ENCODE measurements at places on chromosomes 13 and 19.

DNA sequence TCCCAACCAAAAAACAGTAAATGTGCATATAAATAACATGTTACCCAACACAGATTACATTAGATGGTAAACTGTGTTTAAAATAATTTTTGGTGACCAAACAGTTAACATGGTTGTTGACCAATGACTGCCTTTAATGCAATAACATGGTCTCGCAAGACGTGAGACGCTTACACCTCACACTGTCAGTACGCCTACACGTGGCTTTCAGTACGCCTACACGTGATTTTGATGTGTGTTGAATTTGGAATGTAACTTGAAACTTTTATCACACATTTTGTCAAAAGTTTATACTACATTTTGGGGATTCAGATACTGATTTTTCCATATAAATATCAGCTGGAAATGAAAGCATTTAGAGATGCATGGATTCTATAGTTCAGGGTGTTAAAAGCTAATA, 32.0 kb downstream of the SLC7A9 start:
- no peak for DNase-seq

GRCh38 chr13:29538652-29539040, 56.8 kb downstream of the SLC7A1 start:
- DNase-seq = no peak

- no peak for DNase-seq
These were observed 2.8 kb downstream of the NAXD start for GRCh38 chr13:110618167-110618566.

DNA sequence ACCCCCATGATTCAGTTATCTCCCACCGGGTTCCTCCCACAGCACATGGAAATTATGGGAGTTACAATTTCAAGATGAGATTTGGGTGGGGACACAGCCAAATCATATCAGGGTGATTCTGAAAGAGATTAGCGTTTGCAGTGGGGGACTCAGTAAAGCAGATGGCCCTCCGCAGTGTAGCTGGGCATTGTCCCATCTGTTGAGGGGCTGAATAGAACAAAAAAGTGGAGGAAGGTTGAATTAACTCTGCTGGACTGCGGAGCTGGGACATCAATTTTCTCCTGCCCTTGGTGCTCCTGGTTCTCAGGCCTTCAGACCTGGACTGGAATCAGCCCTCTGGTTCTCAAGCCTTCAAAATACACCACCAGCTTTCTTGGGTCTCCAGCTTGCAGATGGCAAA, 55.2 kb upstream of the CACNA1A start:
- no peak for DNase-seq

DNA sequence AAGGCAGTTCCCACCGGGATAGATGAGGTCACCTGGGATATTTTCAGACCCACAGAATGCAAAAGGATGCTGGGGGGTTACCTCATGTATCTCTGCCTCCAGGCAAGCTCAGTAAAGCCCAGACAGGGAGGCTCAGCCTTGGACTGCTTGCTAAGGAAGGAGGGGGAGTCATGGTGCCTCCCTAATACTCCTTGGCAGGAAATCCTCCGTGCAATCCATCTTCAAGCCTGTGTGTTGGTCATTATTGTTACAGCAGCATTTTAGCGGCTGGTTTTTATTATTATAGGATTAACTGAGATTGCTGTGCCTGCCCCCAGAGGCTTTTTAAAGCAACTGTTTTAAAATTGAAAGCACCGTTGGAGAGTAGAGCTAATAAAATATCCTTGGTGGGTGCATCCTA, 188.5 kb upstream of the UBL3 start:
- DNase-seq = no peak

- no peak for DNase-seq
These were observed 36.4 kb upstream of the IGFL1 start for GRCh38 chr19:46192992-46193650.

GRCh38 chr19:10190026-10190425, 4.7 kb downstream of the DNMT1 start:
- no peak for DNase-seq

- no peak for DNase-seq
These were observed 28.4 kb downstream of the ZNF844 start for GRCh38 chr19:12092956-12093355.

DNA sequence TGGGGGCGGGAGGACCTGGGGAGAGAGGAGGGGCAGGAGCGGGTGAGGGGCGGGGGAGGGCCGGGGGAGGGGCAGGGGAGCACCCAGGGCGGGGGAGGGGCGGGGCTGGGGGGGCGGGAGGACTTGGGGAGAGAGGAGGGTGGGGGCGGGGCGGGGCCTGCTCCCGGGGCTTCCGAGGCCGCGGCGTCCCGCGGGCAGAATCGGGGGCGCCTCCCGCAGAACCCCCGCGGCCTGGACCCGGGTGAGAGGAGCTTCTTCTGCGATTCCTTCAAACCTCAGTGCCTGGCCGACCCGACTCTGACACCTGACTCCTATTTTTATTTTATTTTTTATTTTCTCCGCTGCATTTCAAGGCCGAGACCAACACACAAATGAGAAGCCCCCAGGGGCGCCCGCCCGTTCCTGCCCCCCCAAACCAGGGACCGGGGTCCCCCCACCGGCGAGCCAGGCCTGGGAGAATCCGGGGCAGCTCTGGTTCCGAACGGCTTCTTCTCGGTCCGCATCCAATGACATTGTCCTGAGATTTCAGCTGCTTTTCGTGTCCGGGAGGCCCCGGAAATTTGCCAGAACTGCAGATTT, 470 bp upstream of the GRTP1 start:
- no peak for DNase-seq

GRCh38 chr13:32142115-32142514, 110.5 kb downstream of the FRY start:
- no peak for DNase-seq

GRCh38 chr13:106681536-106681935, 113.6 kb upstream of the ARGLU1 start:
- DNase-seq = no peak

DNA sequence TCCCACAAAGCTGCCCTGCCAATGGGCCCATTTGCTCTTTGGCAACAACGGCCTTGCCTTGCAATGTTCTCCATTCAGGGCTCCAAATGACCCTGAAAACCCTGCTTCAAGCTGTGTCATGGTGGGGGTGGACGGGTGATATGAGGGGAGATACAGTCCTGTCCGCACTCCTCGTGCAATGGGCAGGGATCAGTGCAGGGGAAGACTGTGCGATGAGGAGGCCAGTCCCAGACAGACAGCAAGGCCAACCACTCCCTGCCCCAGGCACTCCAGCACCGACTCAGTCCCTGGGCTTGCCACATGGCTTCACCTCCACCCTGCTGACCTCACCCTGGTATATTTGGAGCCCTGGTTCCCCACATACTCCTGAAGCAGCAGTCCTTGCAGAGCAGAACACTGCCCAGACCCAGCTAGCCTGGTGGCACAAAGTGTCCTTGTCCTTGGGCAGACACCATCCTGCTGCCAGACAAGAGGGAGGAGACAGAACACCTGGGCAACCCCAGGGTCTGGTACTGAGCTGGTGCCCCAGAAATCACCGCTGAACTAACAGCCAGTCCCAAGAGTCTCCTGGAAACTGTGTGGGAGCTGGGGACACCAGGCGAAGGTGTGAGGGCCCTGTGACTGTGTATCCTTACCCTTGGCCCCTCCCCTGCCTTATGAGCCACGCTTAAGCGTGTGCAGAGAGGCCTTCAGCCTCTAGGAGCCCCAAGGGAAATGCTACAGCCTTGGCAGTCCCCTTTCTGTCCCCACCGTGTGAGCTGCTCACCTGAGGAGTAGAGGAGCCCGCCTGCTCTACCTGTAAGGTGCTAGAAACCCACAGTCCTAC, 9.1 kb upstream of the SLC35E1 start:
- DNase-seq = no peak

GRCh38 chr13:76864259-76864658, 21.9 kb downstream of the KCTD12 start:
- DNase-seq = no peak

DNA sequence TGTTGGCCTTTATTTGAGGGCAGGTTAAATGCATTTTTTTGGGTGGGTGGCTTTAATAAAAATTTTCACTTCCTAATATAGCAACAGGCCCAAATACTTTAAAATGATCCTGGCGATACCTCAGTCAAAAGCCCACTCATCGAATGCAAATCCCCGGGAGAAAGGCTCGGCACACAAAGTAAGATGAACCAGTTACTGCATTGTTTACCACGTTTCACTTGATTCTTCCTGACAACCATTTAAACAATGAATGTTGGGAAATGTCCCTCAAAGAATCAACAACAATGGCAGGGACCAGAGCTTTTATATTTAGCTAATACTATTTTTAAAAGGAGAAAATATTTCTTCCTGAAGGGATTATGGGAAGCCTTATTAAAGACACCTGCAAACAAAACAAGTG, 187.7 kb downstream of the ABCC4 start:
- no peak for DNase-seq

- DNase-seq = no peak
These were observed 156.2 kb downstream of the STK24 start for GRCh38 chr13:98420554-98421175.

- DNase-seq = no peak
These were observed 1292.9 kb downstream of the PCDH9 start for GRCh38 chr13:65937251-65937650.

DNA sequence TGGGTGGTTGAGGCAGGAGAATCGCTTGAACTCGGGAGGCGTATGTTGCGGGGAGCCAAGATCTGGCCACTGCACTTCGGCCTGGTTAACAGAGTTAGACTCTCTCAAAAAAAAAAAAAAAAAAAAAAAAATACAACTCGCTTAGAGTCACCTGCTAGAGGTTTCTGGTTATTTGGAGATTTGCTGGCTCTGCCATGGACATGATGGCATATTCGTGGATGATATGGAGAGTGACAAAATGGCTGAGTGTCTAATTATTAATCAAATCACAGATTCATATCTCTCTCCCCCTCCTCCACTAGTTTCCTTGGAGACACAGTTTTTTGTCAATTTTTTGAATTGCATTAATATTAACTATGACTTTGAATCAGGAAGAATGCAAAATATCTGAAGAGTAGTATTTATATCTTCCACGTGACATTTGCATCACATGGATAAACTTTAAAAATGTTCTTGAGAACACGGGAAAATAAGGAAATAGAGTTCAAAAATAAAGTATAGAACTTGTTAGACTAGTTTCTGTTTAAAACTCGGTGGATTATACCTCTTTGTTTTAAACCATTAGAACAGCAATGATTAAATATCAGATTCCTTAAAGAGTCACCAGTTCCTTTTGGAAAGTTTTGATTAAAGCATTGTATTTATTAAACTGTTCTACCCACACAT, 47.8 kb downstream of the KLF5 start:
- no peak for DNase-seq

- no peak for DNase-seq
These were observed 3.1 kb upstream of the BCL3 start for GRCh38 chr19:44745341-44745831.

DNA sequence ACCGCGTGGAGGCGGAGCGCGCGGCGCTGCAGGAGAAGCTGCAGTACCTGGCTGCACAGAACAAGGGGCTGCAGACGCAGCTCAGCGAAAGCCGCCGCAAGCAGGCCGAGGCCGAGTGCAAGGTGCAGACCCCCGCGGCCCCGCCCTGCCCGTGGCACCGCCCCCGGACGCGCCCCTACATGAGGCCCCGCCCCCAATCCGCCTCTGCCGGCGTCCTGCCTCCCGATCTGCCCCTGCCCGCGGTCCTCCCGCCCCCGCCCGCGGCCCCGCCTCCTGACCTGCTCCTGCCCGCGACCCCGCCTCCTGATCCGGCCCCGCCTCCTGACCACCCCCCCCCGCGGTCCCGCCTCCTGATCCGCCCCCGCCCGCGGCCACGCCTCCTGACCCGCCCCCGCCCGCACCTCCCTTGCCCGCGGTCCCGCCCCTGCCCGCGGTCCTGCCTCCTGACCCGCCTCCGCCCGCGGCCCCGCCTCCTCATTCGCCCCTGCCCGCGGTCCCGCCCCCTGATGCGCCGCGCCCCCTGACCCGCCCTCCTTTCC, 11.7 kb downstream of the PRR36 start:
- DNase-seq = peak; percentile 56

DNA sequence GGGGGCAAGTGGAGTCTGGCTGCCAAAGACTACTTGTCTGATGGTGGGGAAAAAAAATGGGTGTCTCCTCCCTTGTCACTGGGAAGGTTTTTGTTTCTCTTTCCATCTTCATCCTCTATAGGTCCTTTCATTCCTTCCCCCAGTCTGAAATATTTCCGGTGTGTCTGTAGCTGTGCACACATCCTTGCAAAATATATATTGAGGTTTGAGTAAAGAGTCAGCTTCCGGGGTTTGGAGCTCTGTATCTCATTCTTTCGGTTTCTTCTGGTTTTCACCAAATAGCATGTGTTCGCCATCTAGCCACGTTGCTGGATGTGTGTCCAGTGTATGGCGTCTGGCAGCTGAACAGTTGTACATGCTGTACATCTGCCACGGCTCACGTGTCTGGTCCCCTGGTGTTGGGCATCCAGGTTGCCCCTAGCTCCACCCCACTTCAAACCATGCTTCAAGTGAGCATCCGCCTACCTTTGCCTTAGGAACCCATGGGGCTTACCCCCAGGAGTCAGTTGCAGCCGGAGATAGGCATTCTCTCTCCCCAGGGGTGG, 142.2 kb downstream of the SIPA1L3 start:
- DNase-seq = peak; percentile 74

DNA sequence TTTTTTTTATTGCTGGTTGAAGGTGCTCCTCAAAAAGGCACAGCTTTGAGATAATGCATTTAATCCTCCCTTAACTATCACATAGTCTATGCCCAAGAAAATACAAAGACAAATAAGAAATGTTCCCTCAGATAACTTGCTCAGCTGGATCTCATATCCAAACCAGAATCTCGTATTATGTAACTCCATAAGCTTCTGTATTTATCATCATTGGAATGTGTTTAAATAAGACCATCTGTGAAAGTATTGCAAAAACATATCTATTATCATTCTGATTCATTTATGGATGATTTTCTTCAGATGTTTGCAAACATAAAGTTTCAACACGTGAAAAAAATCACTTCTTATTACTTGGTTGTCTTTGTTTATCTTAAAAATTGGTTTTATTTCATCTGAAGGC, 190.9 kb downstream of the IRS2 start:
- no peak for DNase-seq

DNA sequence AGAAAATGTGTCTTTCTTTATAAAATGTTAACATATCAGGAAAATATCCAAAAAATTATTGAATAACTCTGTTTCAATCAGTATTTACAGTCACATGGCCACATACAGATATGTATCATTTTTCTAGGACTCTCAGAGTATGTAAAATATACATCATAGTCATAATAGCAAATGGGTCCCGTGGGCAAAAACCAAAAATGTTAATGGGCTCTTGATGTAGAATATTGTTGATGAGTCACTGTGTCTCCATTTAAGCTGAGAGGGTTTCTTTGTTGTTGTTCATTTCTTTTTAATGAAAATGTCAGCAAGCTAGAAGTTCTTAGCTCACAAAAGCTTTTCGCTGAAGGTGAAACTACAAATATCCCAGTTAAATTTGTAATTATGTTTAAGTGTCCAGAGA, 1713.1 kb upstream of the PCDH20 start:
- no peak for DNase-seq
